ENCODE measurements at places on chromosomes 3 and 15. TPM values are rescaled to one million over a fixed set of nuclear protein-coding genes. Genes with fewer than 3 reads are reported as not detected.
A peak's percentile ranks its signal among the peaks of the same experiment; 100 is the strongest.

The CCR4 gene
- total RNA-seq, result not detected

The MAP4 gene
- 80.5 TPM for total RNA-seq

The EBLN2 gene
- total RNA-seq, result 6.4 TPM

- DNase-seq, result peak; percentile 30
These were observed 22.6 kb upstream of the CACNA2D2 start for GRCh38 chr3:50525987-50526386.

DNA sequence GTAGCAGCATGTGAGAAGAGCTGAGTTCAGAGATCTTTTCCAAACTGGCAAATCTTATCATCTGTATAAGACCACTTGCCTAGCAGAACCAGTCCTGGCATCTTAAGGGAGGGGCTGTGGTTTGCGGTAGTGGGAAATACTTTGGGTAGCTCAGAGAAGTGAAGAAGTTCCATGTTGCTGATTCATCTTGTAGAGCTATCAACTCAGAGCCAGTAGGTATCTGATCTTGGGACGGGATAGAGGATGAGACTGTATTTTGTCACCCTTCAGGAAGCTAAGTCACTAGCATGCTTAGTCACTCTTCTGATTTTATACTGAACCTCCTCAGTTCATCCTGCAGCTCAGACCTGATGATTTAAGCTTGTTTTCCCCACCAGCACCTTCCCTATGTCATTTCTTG, 211.4 kb downstream of the NR1D2 start:
- peak; percentile 41 for DNase-seq

Data from IMR-90 (cell line).